Activated CD4-positive, alpha-beta T cell treated with anti-CD3 and anti-CD28 coated beads, Interleukin-2, amount 10 ng/mL, durations not matched to agents 24 days and 14 days (primary cell): ENCODE measurements at places on chromosomes 3 and 15.
A peak's percentile ranks its signal among the peaks of the same experiment; 100 is the strongest.

GRCh38 chr3:48388966-48389365 lies 16.9 kb downstream of the FBXW12 start:
- no peaks in the 10 kb centered on the region for H3K36me3 ChIP-seq
- H3K4me3 ChIP-seq, result no peak overlapping the region
- H3K27ac ChIP-seq, result no peak overlapping the region
- H3K4me1 ChIP-seq, result no peaks in the 10 kb centered on the region
- no peak for DNase-seq

GRCh38 chr3:171194965-171195364 lies 168.4 kb upstream of the SLC2A2 start:
- no peak overlapping the region for H3K27ac ChIP-seq
- no peak overlapping the region for H3K4me3 ChIP-seq
- H3K27me3 ChIP-seq, result no peaks in the 10 kb centered on the region
- H3K36me3 ChIP-seq, result peaks cover 41% of the 10 kb centered on the region
- no peak for DNase-seq

DNA sequence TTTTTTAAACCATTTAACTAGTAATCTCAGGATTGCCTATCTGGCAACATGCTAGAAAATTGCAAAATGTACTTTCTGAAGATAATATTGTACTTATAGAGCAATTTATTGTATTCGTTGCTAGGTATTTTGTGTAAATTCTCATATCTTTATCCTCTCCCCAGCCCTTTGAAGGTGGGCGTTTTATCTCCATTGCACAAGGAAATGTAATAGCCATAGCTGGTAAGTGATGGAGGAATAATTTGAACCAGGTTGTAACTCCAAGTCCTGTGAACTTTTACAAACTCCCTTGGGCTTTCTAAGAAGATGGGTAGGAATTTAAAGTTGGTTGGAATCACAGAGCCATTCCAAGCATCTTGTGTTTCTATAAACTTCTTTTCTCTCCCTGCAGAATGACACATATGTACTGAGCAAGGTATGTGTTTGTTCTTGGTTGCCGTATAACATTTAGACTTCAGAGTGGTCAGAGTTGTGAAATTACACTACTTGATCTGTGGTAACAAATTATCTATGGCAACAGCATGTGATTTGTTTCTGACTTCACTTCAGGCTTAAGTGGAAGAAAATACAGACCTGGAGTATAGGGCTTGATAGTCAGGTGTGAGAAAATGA lies 170.9 kb downstream of the AKAP13 start:
- no peak overlapping the region for H3K27ac ChIP-seq
- H3K4me1 ChIP-seq, result peaks cover 24% of the 10 kb centered on the region
- no peak overlapping the region for H3K4me3 ChIP-seq
- no peak for DNase-seq

DNA sequence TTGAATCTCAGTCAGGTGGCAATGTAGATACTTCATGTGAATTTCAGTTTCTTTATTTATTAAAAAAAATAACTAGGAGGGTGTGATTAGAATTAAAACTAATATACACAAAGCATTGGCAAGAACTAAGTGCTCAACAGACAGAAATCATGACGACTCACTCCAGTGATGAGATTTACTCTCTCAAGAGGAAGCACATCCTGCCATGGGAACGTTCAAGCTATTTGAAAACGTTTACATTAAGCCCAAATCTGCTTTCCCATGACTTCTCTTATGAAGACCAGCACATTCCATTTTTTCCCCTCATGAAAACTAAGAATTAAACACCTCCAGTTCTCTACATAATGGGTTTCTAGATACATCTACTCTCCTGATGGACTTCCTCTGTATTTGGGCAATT lies 8.5 kb downstream of the WDR53 start:
- no peak overlapping the region for H3K27ac ChIP-seq
- H3K4me1 ChIP-seq, result peaks cover 28% of the 10 kb centered on the region
- DNase-seq, result no peak
- no peak overlapping the region for H3K4me3 ChIP-seq
- peaks cover 23% of the 10 kb centered on the region for H3K36me3 ChIP-seq

DNA sequence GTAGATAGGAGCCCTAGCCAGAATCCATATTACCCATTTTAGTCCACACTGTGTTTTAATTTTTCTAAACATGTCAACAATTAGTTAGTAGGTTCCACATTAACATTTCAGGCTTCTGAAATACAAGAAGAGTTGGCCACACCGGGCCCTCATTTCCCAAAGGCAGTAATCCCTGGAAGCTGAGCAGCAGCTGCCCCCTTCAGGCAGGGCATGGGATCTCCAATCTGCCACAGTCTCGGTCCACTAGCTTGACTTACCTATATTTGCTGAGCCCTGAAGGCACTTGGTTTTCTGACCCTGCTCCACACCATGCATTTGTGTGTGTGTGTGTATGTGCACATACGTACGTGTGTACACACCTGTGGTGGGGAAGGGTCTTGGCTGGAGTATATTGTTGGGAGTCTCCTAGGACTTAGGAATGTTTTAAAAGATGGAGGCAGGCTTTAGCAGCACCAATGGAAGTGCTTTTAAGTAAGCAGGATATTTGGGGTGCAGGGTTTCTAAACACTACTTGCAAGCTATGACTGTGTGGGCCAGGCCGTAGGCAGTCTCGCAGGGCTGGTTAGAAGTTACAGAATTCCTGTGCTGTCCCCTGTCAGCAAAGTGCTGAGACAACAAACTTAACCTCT lies 71.2 kb upstream of the SOX14 start:
- no peak overlapping the region for H3K27ac ChIP-seq
- no peak overlapping the region for H3K4me3 ChIP-seq
- DNase-seq, result no peak
- no peaks in the 10 kb centered on the region for H3K27me3 ChIP-seq
- no peaks in the 10 kb centered on the region for H3K36me3 ChIP-seq

DNA sequence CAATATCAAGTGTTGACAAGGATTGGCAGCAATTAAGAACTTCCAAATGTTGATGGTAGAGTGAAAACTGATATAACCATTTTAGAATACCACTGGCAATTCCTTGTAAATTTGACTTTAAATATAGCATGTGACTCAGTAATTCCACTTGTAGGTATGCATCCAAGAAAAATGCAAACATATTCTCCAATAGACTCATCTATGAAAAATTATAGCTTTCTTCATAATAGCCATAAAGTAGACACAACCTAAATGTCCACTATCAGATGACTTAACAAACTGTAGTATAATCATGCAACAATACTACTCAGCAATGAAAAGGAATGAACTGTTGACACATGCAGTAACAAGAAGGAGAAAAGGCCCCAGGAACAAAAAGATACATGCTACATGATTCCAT lies 988.1 kb downstream of the FHIT start:
- peaks cover 1% of the 10 kb centered on the region for H3K36me3 ChIP-seq
- H3K4me3 ChIP-seq, result no peak overlapping the region
- no peaks in the 10 kb centered on the region for H3K27me3 ChIP-seq
- no peak for DNase-seq

DNA sequence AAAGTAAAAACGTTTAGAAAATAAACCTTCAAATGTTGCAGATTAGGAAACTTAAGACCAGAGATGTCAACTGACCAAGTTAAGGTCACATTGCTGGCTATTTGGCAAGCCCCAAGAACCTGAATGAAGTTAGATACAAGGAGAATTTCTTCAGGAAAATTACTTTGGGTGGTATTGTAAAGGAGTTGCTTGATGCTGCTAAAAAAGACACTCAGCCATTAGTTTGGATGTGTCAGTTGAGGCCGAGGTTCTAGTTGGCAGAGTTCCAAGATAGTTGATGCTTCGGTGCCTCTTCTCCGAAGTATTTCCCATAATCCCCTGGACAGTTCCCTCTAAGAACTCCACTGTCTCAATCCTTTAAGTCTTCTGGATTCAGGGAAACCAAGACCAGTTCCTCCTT lies 24.3 kb downstream of the SIAH2 start:
- peak overlapping the region; percentile 64 for H3K4me3 ChIP-seq
- no peak for DNase-seq
- H3K36me3 ChIP-seq, result peaks cover 59% of the 10 kb centered on the region

GRCh38 chr15:85927931-85928537 lies 133.3 kb upstream of the KLHL25 start:
- no peak for DNase-seq
- H3K27ac ChIP-seq, result no peak overlapping the region
- peaks cover 7% of the 10 kb centered on the region for H3K27me3 ChIP-seq

GRCh38 chr15:63382966-63383710 lies 1.5 kb upstream of the CA12 start:
- H3K27ac ChIP-seq, result no peak overlapping the region
- H3K27me3 ChIP-seq, result peaks cover 62% of the 10 kb centered on the region
- no peaks in the 10 kb centered on the region for H3K36me3 ChIP-seq
- H3K4me1 ChIP-seq, result peaks cover 24% of the 10 kb centered on the region

DNA sequence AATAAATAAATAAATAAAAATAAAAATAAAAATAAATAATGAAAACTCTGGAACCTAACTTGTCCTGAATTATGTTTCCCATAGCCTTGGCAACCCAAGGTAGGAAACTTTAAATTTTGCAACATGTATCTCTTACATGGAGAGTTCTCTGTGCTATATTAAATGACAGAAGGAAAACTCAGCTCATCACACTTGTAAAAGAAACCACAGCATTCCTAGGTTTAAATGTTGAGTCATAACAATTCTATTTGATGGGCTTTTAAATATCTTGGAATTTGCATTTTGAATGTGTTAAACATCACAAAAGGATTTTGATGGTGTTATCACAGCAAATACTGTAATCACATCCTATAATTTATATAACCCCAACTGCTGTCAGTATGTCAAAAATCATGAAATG lies 144.2 kb downstream of the LRTM1 start:
- no peak overlapping the region for H3K4me3 ChIP-seq
- no peaks in the 10 kb centered on the region for H3K27me3 ChIP-seq
- no peak overlapping the region for H3K27ac ChIP-seq
- DNase-seq, result no peak
- no peaks in the 10 kb centered on the region for H3K4me1 ChIP-seq
- no peaks in the 10 kb centered on the region for H3K36me3 ChIP-seq

DNA sequence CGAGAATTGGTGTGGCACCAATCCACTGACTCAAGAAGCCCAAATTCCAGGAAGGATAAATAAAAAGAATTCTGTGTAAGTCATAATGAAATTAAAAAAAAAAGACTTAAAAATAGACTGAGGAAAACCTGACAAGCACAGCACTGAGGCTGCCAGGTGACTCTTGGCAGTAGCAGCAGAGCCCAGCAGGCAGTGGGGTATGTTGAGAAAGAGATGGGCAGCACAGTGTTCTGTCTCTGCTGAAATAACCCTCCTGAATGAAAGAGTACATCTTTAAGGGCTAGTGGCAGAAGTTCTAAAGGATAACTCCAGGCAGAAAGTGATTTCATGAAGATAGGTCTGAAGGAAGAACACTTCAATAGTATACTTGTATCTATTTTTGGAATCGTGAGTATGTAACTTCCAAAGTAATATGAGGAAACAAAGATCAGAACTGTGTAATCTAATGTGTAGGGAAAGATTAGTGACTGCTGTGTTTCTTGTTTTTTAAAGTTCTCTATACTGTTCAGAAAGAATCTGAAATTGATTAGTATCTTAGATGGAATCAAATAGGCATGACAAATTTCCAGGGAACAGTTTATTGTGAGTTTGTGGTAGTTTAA lies 75.9 kb downstream of the RAB7A start:
- DNase-seq, result no peak
- H3K36me3 ChIP-seq, result peaks cover 64% of the 10 kb centered on the region
- peak overlapping the region; percentile 98 for H3K27ac ChIP-seq
- peak overlapping the region; percentile 72 for H3K4me3 ChIP-seq
- H3K27me3 ChIP-seq, result no peaks in the 10 kb centered on the region
